ENCODE measurements at places on chromosomes 6 and 20.

GRCh38 chr6:52086741-52087140 is 672 bp downstream of the PKHD1 start:
- no peak overlapping the region for H3K27ac ChIP-seq
- no peaks in the 10 kb centered on the region for H3K4me1 ChIP-seq
- H3K4me3 ChIP-seq, result no peak overlapping the region
- H3K27me3 ChIP-seq, result no peaks in the 10 kb centered on the region

DNA sequence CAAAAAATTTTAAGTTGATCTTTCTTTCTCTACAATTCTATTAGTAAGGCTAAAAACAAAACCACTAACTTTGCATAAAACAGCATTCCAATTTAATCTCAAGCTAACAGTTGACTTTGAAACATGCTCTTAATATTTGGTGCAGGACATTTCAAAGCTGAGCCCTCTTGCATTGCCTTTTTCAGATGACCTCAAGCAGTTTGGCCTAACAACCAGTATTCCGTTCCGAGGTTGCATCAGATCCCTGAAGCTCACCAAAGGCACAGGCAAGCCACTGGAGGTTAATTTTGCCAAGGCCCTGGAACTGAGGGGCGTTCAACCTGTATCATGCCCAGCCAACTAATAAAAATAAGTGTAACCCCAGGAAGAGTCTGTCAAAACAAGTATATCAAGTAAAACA is 194.0 kb downstream of the ARHGAP18 start:
- H3K36me3 ChIP-seq, result no peaks in the 10 kb centered on the region
- no peak overlapping the region for H3K4me3 ChIP-seq
- no peak for DNase-seq
- H3K27me3 ChIP-seq, result no peaks in the 10 kb centered on the region
- no peak overlapping the region for H3K27ac ChIP-seq

DNA sequence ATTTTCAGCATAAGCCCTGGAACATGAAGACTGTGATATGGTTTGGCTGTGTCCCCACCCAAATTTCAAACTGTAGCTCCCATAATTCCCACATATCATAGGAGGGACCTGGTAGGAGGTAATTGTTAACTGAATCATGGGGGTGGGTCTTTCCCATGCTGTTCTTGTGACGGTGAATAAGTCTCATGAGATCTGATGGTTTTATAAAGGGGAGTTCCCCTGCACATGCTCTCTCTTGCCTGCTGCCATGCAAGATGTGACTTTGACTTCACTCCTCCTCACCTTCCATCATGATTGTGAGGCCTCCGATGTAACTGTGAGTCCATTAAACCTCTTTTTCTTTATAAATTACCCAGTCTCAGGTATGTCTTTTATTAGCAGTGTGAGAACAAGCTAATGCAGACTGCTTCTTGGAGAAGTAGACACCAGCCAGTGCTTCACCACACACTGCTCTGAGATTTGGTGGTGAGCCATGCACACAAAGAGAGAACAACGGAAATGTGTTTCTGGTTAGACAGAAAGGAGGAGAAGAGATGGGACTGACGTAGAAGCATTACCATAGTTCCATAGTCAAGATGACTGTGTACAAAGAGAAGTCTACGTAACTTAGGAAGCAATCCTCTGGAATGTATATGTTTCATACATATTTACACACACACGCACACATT is 97.8 kb downstream of the BACH2 start:
- H3K4me1 ChIP-seq, result peaks cover 8% of the 10 kb centered on the region
- no peaks in the 10 kb centered on the region for H3K36me3 ChIP-seq
- no peak overlapping the region for H3K27ac ChIP-seq

DNA sequence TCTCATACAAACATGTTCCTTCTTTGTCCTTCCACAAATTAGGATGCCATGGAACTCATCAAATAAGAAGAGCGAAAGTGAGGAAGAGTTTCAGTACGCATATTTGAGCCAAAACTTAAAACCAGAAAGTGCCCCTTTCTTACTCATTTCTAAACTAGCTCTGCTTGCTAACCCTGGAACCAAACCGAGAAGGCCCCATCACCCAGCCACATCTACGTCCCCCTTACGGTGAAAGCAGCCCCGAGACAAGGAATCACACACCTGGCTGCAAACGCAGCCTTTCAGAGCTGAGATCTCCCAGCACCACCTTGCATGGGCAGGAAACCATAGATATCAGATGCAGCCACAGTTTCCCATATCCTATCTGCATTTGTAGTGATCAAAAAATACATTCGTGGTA is 28.5 kb downstream of the TRERF1 start:
- no peaks in the 10 kb centered on the region for H3K36me3 ChIP-seq
- no peak overlapping the region for H3K27ac ChIP-seq
- H3K27me3 ChIP-seq, result no peaks in the 10 kb centered on the region
- no peak for DNase-seq

DNA sequence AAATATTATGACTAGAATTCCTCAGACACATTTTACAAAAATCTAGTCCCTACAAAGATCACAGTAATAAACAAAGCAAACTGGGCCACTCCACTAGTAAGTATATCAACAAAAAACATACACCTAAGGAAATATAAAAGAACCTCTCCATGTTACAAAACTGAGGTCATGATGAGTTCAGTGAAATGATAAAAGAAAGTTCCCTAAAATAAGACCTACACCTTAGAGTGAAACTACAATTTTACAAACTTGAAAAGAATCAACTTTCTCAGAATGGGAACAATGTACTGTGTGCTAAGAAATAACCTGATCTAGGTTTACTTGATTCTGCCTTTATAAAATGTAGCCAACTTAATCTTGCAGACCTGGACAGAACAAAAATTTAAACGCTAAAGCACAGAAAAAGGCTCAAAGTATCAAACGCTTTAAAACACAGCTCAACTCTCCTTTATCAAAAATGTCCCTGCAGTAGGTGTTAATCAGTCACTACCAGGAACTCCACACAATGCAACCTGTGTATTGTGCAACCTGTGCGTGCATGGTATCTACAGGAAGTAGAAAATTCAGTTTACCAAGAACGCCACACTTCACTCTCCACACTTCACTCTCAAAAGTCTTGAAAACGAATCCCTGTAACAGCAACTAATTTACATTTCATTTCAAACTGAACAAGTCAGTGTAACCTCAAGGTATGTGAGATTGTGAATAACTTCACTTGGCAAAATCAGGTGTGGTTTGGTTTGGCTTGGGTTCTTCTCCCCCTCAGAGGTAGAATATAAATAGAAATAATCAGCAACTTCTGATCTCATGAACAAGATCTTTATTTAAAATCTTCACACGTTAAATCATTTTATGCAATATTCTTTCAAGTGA is 1.8 kb downstream of the RALGAPA2 start:
- H3K4me1 ChIP-seq, result peaks cover 19% of the 10 kb centered on the region
- H3K36me3 ChIP-seq, result no peaks in the 10 kb centered on the region
- no peak for DNase-seq
- H3K27ac ChIP-seq, result peak overlapping the region; percentile 83
- no peaks in the 10 kb centered on the region for H3K27me3 ChIP-seq

DNA sequence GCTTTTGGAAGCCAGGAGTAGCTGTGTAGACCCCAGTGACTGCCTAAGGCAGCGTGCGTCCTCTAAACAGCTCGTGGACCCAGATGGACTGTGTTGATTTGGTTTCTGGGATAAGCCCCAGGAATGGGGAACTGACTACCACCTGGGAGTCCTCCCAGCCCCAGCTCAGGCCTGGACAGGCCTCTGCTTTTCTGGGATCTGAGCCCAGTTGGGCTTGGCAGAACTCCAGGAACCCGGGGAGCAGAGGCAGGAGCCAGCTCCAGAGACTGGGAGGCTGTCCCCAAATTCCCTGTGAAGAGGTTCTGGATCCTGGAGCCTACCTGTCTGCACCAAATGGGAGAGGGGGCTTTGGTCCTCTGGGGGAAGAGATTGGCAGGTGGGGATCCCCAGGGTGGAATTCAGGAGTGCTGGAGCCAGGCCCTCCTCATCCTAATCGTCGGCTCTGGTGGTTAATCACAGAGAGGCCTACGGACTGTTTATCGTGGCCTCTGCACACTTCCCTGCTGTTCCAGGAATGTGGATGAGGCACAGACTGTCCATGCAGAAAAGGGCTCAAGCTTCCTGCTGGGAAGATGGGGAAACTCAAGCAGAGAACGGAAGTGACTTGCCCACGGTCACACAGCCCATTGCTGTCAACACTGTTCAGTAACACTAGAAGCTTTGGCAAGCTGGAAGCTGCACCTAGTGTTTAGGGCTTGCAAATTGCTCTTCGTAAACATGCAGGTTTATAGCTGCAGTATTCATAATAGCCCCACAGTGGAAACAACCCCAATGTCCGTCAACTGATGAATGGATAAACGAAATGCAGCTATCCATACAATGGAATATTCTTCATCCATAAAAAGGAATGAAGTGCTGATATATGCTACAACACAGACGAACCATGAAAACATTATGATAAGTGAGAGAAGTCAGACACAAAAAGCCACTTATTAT is 100.6 kb downstream of the KCNB1 start:
- H3K4me1 ChIP-seq, result peaks cover 18% of the 10 kb centered on the region
- H3K27ac ChIP-seq, result peak overlapping the region; percentile 47
- no peaks in the 10 kb centered on the region for H3K27me3 ChIP-seq
- no peak overlapping the region for H3K4me3 ChIP-seq
- H3K36me3 ChIP-seq, result no peaks in the 10 kb centered on the region
- no peak for DNase-seq

DNA sequence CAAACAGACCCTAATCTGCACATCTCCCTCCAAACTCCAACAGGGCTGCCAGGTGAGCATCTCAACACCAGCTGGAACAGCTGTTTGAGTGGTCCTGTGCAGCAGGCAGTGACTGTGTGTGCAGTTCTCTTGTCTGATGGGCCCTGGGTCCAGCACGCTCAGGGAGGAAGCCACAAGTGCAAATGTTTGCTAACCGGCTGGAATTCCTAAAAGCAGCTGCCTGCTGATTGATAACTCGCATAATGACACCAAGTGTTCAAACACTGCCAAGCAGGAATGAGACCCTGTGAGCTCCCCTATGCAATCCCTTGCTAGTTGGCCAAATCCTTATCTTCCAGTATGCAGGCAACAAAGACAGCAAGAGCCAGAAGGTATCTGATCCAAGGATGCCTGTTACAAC is 650.6 kb downstream of the CBLN4 start:
- H3K36me3 ChIP-seq, result no peaks in the 10 kb centered on the region
- no peak for DNase-seq
- H3K27ac ChIP-seq, result no peak overlapping the region
- no peaks in the 10 kb centered on the region for H3K4me1 ChIP-seq
- H3K4me3 ChIP-seq, result no peak overlapping the region

DNA sequence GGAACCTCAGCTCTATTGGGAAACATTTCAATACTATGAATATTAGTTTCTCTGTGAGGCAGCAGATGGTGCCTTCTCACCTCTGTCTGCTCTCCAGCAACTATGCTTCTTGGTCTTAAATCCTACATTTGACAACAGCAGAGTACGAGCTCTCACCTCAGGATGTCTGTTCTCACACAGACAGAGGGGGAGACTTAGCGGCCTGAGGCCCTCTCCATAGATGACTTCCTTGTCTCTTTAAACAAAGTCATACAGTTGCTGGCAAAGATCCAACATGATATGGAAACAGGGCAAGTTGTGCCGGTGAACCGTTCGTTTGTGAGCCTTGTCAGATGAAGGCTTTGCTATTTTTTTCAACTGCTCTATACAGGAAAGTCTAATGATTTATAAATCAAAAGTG is 43.7 kb upstream of the GABRR1 start:
- no peaks in the 10 kb centered on the region for H3K4me1 ChIP-seq
- no peaks in the 10 kb centered on the region for H3K36me3 ChIP-seq
- no peak for DNase-seq
- no peaks in the 10 kb centered on the region for H3K27me3 ChIP-seq
- H3K27ac ChIP-seq, result no peak overlapping the region
- H3K4me3 ChIP-seq, result no peak overlapping the region

DNA sequence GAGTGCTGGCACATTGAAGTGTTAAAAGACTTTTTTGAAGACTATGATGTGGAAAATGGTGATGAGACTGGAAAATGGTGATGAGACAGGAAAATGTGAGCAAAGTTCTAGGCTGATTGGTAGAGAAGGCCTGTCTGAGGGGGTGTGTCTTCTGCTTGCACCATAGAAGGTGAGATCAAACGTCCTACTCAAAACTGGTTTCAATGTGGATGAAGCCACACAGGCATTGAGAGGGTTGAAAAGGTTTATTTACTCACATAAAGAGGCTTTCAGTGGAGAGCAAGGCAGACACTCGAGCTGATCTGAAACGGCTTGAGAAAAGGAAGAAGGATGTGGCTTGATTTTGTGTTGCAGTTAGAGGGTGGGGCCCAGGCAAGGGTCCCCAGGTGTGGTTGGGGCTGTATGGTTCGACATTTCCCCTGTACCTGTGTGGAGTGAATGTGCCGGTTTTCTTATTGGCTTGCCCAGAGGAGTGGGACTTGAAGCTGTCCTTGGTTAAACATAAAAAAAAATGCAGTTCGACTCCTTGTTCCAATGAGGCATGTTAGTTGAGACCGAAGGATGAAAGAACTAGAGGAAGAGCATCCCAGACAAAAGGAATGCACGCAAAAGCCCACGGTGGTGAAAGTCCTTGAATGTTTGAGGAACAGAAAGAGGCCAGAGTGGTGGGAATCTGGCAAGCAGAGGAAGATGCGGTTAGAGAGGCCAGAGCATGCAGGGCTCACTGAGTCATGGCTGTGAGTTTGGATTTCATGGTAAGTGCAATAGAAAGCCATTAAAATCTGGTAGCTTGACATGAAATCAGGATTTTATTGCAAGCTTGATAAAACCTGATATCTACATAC is 172.3 kb downstream of the EPM2A start:
- no peaks in the 10 kb centered on the region for H3K36me3 ChIP-seq
- H3K27me3 ChIP-seq, result no peaks in the 10 kb centered on the region
- H3K27ac ChIP-seq, result no peak overlapping the region
- no peaks in the 10 kb centered on the region for H3K4me1 ChIP-seq

DNA sequence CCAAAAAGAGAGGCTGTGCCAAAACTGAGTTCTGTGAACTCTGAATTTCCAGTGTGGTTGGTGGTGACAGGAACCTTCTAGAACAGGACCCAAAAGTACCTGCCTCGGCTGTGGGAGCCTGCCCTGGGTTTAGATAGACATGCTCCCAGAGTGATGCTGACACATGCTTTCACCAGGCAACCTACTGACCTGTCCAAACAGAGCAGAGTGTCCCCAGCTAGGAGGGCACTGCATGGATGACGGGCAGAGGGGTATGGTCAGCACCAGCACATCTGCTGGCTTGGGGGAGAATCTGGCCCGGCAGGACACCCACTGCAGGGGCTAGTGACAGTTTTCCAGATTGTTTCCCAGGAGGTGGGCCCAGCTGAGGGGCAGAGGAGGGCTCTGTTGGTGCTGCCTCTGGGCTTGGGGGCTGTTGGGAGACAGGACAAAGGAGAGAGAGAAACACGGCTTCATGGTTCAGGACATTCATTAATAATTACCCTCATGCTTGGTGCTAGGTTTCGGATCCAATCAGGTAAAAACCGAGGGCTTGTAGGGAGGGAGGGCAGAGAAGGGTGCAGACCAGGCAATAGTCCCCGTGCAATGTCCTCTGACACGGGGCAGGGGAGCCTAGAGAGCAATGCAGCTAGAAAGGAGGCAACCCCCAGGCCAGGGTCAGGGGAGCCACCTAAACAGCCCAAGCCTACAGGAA is 15.0 kb downstream of the KCNK5 start:
- no peaks in the 10 kb centered on the region for H3K27me3 ChIP-seq
- no peak overlapping the region for H3K27ac ChIP-seq
- no peak for DNase-seq
- peaks cover 20% of the 10 kb centered on the region for H3K4me1 ChIP-seq
- no peaks in the 10 kb centered on the region for H3K36me3 ChIP-seq
- H3K4me3 ChIP-seq, result no peak overlapping the region

GRCh38 chr20:23820493-23820892 is 6.0 kb downstream of the CST2 start:
- H3K27ac ChIP-seq, result no peak overlapping the region
- no peak overlapping the region for H3K4me3 ChIP-seq
- H3K4me1 ChIP-seq, result peaks cover 7% of the 10 kb centered on the region
- no peak for DNase-seq
- H3K36me3 ChIP-seq, result no peaks in the 10 kb centered on the region

Measured in vagina (tissue), 2 donors.